ENCODE measurements at places on chromosomes 16 and 17.

- DNase-seq, result peak; percentile 65
Observed at GRCh38 chr16:80804056-80804525, 307 bp downstream of the CDYL2 start.

DNA sequence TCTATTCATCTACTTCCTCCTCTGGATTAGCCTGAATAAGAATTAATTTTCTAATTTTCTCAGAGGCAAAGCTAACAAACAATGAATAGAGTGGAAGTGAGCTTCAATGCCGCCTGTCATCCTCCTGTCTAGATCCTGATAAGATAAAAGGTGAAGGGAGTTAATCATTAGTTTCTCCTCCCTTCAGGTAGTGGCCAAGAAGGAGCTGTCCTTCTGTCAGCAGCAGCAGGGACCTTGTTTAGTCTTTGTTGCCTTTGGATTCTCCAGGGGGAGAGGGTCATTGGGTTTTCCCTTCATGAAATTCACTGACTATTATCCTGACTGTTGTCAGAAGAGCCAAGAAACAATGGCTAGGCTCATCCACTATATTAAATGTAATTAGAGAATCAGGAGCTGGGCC, 420.2 kb upstream of the GOT2 start:
- DNase-seq, result no peak

DNA sequence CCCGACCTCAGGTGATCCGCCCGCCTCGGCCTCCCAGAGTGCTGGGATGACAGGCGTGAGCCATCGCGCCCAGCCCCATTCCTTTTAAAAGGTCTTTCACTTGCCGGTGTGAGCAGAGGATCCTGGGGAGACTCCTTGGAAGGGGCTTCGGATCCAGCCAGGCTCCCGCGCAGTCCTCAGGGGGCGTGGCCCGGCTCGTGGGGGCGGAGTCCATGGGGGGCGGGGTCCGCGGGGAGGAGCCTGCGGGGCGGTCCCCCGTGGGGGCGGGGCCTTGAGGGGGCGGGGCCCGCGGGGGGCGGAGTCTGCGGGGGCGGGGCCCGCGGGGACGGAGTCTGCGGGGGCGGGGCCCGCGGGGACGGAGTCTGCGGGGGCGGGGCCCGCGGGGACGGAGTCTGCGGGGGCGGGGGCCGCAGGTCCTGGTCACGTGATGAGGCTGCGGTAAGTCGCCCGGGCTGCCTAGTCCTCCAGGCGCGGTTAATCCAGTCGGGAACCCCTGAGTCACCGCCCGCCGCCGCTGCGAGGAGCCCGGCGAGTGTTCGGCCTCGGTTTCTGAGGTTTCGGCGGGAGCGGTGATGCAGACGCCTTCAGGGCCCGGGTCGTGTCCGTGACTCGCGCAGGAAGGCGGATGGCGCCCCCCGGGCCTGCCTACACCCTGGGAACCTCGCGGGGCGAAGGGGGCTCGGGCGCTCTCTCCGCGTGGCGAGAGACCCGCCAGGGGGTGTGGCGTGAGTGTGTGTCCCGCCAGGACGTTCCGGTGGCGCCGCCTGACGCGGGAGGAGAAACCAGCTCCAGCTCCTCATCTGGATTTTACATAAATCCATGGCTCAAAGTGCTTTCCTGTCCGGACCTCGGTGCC, 23.6 kb upstream of the ABR start:
- peak; percentile 46 for DNase-seq

DNA sequence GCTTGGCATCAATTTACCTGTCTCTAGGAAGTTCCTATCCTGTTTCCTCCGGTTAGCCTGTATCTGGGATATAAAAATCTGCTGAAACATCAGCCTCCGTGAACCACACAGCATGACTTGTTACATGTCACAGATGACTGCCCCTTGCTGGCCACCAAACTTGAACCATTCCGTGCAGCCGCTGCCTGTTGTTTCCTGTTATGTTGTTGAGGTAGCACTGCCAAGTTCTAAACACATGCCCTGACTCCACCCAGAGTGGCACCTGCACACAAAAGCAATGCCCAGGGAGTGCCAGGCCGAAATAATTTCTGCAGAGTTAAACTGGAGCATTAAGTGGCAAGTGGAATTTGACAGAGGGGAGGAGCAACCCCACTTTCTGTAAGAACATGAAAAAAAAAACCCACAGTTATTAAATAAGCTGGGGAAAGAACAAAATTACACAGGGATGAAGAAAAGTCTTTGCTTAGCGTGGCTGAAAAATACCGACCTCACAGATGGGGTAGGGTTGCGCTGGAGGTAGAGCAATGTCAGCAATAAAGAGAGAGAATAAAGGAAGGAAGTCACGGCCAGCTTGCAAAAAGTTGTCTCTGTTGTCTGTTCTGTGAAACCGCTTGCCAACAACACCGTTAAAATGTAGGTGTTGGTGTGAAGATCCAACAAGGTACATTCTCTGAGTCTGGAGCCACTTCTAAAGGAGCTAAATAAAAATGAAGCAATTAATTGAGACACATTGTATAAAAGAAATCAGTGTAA, 174.6 kb upstream of the CDH13 start:
- peak; percentile 32 for DNase-seq

DNA sequence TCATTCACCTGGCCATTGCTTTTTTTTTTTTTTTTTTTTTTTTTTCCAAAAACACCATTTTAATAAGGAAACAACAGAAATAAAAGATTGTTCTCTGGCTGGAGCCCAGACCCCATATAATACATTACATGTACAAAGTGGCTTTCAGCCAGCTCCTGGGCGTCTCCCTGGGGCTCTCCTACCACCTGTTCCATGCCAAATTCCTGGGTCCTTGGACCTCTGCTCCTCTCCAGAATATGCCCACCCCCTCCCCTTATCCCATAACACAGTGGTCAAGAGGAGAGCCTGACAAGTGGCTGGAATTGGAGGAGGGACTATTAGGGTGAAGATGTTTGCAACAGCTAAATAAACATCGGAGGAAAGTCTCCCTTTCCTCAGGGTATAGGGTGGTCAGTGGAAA, 3.6 kb upstream of the PHF12 start:
- DNase-seq, result no peak

GRCh38 chr16:30761427-30761927, 385 bp downstream of the CFAP119 start:
- peak; percentile 39 for DNase-seq

- DNase-seq, result peak; percentile 33
Observed at GRCh38 chr17:1108478-1108764, 71.4 kb downstream of the ABR start.

DNA sequence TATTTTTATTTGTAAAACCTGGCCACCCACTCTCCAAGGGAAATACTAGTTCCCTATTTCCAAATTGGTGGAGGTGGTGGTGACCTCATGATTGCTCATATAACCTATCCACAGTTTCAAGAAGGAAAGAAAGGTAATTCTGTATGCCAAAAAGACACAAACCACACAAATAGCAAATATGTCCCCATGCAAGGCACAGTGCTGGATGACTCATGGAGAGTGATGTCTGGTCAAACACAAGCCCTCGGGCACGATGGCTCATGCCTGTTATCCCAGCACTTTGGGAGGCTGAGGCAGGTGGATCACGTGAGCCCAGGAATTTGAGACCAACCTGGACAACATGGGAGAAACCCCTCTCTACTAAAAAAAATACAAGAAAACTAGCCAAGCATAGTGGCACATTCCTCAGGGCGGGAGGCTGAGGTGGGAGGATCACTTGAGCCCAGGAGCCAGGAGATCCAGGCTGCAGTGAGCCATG, 64.2 kb downstream of the GNA13 start:
- no peak for DNase-seq
